ENCODE measurements at places on chromosomes 11 and 22.

DNA sequence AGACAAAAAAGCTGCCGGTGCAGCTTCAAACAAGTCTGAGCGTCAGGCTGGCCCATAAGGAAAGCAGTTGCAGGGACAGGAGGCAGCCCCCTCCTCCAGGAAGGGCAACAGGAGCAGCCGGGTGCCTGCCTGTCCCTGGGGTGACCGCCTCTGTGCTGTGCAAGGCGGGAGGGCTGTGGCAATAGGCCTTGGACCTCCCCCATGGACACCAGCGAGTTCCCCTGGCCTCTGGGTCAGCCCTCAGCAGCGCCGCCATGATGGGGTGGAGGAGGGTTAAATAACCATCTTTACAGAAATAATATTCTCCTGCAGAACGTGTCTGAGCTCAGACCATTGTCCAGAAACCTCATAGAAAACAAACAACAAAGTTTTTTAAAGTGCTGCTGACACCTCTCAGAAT lies 3.3 kb upstream of the TMPRSS4 start:
- DNase-seq, result no peak

DNA sequence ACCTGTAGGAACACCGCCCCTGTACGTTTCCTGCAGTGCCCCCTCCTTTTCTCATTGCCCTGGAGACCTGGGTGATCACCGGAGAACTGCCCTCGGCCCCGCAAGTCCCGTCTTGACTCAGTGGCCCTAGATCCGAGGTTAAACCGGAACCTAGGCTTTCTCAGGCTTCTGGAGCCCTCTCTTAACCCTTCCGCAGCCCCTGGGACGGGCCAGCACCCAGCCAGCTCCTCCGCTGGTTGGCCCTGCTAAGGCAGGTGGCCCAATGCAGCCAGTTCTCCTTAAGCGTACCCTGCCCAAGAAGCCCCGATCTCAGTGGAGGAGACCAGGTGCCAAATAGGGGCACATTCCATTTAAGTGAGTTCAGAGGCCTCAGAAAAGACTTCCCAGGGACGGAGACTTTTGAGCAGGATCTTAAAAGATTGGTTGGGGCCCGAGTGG lies 776 bp downstream of the NLRX1 start:
- no peak for DNase-seq

GRCh38 chr11:14094481-14095037 lies 132.0 kb downstream of the SPON1 start:
- no peak for DNase-seq

GRCh38 chr11:113311536-113311935 lies 2.8 kb upstream of the TTC12 start:
- no peak for DNase-seq

DNA sequence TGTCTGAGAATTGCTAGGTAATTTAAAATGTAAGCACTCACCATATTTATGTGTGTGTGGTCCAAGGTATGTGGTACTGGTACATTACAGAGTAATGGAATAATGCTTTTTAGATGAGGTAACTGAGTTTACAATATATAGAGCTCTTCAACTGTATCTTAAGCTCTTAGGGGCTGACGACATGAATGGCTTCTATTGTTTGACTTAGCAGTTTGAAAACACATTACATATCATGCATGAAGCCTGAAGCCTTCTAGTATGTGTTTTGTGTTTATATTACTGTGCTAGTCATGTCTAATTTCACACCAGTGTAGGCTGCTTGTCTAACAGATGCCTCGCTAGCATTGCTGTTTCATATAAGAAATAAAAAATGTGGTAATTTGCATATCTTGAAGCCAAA lies 37.2 kb downstream of the GAS2 start:
- no peak for DNase-seq

DNA sequence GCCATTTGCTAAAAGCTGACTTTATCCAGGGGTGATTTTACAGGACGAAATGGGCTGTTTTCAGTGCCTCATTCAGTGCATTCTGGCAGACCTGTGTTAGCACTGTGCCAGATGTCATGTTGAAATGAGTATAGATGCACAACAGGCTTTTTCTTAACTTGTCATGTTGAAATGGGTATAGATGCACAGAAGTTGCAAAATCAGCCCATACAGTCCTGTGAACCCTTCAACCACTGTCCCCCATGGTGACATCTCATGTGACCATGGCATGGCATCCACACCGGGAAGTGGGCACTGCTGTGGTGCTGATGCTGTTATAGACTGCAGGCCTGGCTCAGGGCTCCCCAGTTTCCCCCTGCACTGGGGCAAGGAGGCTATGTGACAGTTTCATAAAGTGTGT lies 2.5 kb downstream of the TALDO1 start:
- DNase-seq, result no peak

DNA sequence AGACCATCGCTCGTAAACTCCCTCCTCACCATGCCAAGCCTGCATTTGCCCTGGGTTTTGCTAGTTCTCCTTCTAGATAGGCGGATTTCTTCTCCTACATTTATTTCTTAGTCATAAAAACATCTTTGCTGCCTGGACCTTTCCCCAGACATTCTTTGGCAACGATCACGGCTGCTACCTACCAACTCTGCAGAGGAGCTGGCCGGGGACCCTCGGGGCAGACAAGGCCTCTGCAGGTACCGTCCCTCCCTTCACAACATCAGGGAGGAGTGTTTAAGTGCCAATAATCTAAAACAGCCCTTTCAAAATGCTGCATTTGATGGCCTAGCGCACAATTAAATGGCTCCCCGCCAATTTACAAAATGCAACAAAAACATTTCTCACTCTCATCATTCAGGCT lies 34.4 kb downstream of the BRD1 start:
- DNase-seq, result no peak

DNA sequence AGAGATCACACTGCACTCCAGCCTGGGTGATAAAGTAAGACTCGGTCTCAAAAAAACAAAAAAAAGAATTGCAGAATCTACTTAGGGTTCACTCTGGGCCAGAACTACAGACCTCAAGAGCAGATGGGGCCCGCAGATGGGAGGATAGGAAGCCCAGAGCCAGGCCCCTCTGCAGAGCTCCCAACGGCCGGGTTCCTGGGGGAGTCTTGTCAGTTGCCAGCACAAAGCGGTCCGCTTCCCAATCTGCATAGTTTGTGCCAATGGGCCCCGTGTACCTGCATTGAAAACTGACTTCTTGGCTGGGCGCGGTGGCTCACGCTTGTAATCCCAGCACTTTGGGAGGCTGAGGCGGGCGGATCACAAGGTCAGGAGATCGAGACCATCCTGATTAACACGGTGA lies 1.7 kb upstream of the CHID1 start:
- no peak for DNase-seq

- no peak for DNase-seq
Observed at GRCh38 chr11:74822170-74822569, 73.5 kb downstream of the RNF169 start.

DNA sequence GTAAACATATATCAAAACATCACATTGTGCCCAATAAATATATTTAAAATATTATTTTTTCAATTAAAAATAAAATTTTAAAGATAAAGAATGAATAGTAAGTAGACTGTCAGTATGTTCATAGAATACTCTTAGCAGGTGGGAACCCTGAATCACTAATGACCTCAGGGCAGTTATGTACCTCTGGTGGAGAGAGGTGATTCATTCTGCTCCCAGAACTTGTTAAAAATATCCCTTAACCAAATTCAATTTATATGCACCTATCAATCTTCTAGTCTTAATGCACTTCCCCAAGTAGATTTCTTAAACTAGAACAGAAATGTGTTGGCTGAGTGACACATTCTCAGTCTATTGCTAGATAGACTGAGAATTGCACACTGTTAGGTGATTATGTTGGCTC lies 183.9 kb upstream of the SYN3 start:
- no peak for DNase-seq

DNA sequence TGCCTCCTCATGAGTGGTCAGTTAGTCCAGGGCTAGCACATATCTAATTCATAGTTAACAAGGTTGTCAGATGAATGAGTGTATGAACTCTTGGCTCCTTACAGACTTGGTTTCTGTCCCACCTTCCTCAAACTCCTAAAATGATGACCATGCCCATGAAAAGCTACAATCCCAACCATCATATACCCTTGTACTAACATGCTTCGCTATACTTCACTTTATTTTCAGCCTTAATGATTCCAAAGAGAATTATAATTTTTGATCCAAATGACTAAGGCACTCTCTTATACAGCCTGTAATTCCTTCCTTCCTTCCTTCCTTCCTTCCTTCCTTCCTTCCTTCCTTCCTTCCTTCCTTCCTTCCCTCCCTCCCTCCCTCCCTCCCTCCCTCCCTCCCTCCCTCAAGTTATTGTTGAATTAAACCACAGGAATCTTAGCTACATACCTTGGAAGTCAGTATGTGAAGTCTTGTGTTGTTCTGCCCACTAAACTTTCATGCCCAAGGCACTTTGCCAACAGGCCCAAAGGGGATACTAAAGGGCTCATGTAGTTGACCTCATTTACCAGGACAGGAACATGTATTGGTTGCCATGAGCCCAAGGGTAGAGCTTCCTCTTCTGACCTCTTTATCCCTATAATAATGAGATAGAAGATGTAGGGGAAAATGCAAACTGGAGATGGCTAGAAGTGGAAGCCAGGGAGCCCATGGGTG lies 37.4 kb downstream of the CALCA start:
- DNase-seq, result no peak

- no peak for DNase-seq
Observed at GRCh38 chr11:61550665-61551227, 30.1 kb downstream of the SYT7 start.

GRCh38 chr11:31529701-31530100 lies 20.1 kb downstream of the ELP4 start:
- no peak for DNase-seq

DNA sequence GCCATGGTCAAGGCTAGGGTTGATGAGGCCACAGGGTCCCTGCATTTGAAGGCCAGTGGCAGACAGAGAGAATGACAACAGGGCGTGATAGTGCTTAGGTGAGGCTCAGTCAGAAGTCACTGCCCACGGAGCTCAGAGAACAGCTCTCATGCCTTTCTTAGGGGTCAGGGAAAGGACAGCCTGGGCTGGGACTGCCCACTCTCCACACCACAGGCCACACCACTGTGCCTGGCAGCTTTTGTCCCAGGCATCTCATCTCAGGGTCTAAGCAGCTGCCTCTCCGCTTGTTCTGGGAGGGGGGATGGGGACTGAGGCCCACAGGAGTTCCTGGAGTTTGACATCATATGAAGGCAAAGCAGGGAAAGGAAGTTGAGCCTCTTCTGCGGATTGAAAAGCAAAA lies 150.2 kb upstream of the B3GAT1 start:
- no peak for DNase-seq

DNA sequence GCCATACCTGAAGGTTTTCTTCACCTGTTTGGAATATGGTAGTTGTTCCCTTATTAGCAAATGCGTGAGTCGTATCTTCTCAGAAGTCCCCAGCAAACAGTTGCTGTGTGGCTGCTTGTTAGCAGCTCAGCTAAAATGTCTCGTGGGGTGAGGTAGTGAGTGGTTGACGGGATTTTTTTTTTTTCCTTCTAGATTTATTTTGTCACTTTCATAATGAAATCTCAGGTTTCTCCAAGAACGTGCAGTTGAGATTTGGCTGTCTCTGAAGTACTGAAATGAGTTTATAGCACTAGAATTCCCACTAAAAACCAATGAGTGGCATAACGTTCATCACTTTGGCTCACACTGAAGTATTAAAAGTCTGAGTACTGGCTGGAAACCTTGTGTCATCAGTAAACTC lies 16.8 kb downstream of the RCN1 start:
- no peak for DNase-seq

GRCh38 chr11:10076458-10077141 lies 217.4 kb downstream of the SBF2 start:
- DNase-seq, result peak; percentile 8

DNA sequence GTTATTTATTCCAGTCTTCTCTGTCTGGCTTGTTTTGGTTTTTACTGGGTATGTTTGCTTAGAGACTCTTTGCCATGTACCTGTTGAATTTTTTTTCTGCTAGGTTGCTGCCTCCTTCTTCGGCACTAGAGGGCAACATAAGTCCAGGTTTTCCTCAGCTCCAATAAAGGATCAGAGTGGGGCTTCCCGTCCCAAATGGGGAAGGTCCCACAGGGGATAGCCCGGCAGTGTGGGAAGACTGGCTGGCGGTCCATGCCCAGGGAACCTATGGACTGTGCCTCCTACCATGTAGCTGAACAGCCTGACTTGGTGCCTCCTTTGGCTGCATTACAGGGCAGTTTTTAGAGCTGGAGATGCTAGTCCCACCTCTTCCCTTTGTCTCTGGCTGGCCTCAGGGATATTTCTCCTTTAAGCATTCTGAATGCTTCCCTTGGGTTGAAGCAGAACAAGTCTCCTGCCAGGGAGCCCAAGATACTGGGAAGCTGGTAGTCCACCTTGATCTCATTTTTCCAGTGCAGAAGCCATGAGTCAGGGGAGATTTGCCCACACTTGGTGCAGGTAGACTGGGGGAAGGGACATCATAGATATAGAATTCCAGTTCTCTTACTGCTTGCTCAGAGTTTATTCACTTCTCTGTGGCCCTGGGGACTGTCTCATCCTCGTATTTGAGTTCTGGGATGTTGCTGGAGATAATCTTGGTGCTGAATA lies 60.2 kb downstream of the BRD1 start:
- DNase-seq, result no peak

DNA sequence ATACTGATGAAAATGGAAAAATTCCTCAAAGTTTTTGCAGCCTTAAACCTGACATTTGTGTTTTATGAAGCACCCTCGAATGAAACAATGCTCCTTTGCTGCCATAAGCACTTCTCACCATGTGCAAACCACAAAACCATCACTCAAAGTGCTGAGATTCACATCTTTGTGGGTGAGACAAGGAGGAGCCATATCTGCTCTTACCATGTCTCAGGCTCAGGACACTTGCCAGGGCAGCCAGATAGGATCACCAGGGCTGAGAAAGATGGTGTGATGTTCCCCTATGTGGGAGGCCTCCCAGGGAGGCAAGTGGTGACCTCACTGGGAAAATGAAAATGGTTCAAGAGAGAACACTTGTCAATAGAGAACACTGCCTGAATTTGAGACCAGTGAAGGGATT lies 120.4 kb downstream of the CCDC34 start:
- no peak for DNase-seq

DNA sequence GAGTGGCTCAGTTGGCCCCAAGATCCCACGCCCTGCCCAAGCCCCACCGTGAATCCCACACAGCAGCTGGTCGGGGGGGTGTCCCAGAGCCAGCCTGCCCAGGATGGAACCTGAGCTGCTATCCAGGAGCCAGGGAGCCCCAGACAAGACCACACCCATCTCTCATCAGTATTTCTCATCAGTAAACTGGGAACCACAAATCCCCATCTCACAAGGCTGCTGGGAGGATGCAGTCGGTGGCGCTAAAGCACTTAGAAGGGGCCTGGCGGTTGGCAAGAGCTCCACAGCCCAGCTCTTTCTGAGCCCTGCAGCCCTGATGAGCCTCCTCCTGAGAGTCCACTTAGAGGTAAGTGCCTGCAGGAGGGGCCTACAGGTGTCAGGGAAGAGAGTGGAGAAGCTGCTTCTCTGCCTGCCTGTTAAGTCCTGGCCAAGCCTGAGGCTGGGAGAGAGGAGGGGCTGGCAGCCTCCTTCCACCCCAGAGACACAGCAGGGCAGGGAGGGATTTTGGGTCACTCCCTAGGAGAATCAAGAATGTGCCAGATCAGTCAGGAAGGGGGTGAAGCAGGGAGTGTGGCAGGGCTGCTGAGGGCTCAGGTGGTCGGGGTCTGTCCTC lies 6.1 kb downstream of the FADS3 start:
- no peak for DNase-seq

GRCh38 chr11:118049771-118050170 lies 27.1 kb upstream of the TMPRSS4 start:
- no peak for DNase-seq
